ENCODE measurements at places on chromosomes 2 and 18. TPM values are rescaled to one million over a fixed set of nuclear protein-coding genes. Genes with fewer than 3 reads are reported as not detected.

- H3K27ac ChIP-seq, result no peak overlapping the region
- DNase-seq, result no peak
- H3K4me3 ChIP-seq, result no peak overlapping the region
- no peaks in the 10 kb centered on the region for H3K27me3 ChIP-seq
Observed at GRCh38 chr18:26992926-26993325, 127.4 kb upstream of the AQP4 start.

DNA sequence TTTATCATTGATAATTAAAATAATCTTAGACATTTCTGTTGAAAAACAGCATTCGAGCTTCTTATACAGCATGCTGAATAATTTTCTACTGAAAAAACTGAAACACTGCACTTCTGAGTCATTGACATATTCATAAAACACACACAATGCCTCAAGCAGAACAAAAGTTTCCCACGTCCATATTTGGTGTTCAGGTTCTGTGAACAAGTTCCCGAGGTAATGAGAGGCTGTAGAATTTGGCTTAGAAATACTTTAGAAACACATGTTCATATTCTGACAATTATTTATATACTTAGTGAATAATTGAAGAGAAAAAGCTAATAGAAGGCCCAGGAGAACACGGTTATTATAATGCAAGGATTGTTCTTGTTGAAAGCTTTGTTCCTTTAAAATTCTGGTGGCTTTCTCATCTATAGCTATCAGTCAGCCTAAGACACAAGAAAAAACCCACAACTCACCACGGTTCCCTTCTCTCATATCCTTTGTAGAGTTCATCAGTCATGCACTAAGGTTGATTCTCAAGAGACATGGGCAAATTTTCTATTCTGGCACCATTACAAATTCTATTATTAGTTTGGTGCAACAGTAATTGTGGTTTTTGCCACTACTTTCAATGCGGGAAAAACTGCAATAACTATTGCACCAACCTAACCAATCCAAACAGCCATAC lies 194.4 kb downstream of the TMX3 start:
- peaks cover 2% of the 10 kb centered on the region for H3K4me1 ChIP-seq
- H3K27me3 ChIP-seq, result no peaks in the 10 kb centered on the region
- no peak for DNase-seq
- no peak overlapping the region for H3K4me3 ChIP-seq
- no peaks in the 10 kb centered on the region for H3K36me3 ChIP-seq
- no peak overlapping the region for H3K27ac ChIP-seq

The CRYGD gene
- not detected for total RNA-seq

GRCh38 chr2:18829251-18829902 lies 240.0 kb upstream of the NT5C1B start:
- peak overlapping the region; percentile 57 for H3K27ac ChIP-seq
- DNase-seq, result no peak
- peaks cover 52% of the 10 kb centered on the region for H3K27me3 ChIP-seq
- peaks cover 45% of the 10 kb centered on the region for H3K4me1 ChIP-seq
- H3K4me3 ChIP-seq, result no peak overlapping the region
- no peaks in the 10 kb centered on the region for H3K36me3 ChIP-seq

DNA sequence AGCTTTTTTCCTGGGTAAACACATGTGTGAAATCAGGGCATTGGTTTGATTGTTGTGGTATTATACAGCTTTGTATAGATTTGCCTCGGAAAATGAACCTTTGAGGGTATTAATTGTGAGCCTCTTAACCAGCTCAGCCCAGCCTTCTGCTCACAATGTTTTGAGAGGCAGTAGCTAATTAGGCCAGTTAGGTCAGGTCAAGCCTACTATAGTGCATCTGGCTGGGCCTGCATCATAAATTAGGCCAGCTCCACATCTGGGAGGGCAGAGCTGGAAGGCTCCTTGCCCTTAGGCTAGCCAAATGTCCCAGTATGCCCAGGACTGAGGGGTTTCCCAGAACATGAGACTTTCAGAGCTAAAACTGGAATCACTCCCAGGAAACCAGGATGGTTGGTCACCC lies 43.0 kb downstream of the LRATD1 start:
- peaks cover 13% of the 10 kb centered on the region for H3K27me3 ChIP-seq
- no peak overlapping the region for H3K4me3 ChIP-seq
- DNase-seq, result no peak
- no peak overlapping the region for H3K27ac ChIP-seq

GRCh38 chr2:151027151-151027550 lies 234.5 kb downstream of the RBM43 start:
- no peaks in the 10 kb centered on the region for H3K27me3 ChIP-seq
- no peak for DNase-seq
- peak overlapping the region; percentile 82 for H3K27ac ChIP-seq
- peaks cover 20% of the 10 kb centered on the region for H3K4me1 ChIP-seq

GRCh38 chr2:85248773-85249509 lies 78.8 kb downstream of the TGOLN2 start:
- H3K27me3 ChIP-seq, result no peaks in the 10 kb centered on the region
- no peak for DNase-seq
- no peaks in the 10 kb centered on the region for H3K36me3 ChIP-seq
- H3K4me3 ChIP-seq, result no peak overlapping the region

DNA sequence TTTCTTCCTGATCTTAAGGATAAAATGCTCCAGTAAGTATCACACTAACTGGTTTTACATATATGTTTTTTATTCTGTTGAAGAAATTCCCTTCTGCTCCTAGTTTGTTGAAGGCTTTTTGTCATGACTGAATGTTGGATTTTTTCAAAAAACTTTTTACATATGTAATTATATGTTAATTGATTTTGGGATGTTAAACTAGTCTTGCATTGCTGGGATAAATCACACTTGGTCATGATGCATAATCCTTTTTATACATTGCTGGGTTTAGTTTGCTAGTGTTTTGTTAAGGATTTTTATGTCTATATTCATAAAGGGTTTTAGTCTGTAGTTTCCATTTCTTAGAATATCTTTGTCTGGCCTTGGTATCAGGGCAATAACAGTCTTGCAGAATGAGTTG lies 65.6 kb upstream of the TXNDC2 start:
- peaks cover 28% of the 10 kb centered on the region for H3K36me3 ChIP-seq
- no peaks in the 10 kb centered on the region for H3K27me3 ChIP-seq
- no peak overlapping the region for H3K4me3 ChIP-seq
- H3K27ac ChIP-seq, result no peak overlapping the region

GRCh38 chr2:215441560-215442400 lies 5.9 kb upstream of the FN1 start:
- H3K27me3 ChIP-seq, result peaks cover 14% of the 10 kb centered on the region
- H3K4me3 ChIP-seq, result no peak overlapping the region
- no peak overlapping the region for H3K27ac ChIP-seq
- DNase-seq, result no peak
- no peaks in the 10 kb centered on the region for H3K36me3 ChIP-seq
- H3K4me1 ChIP-seq, result peaks cover 18% of the 10 kb centered on the region

DNA sequence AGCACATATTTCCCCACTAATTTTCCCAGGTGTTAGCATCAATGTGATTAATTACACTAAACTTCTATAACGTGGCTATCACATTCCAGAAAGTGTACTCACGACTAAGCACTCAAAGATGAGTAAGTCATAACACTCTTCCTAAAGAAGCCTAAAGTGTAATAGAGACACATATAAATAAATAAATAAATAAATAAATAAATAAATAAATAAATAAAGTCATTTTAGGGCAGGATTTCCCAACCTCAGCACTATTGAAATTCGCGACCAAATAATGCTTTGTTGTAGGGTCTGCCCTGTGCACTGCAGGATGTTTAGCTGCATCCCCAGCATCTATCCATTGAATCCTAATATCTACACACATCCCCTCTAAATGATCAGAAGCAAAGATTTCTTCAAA lies 390.9 kb downstream of the CDH7 start:
- DNase-seq, result no peak
- H3K27ac ChIP-seq, result no peak overlapping the region
- no peak overlapping the region for H3K4me3 ChIP-seq
- H3K27me3 ChIP-seq, result no peaks in the 10 kb centered on the region
- H3K36me3 ChIP-seq, result no peaks in the 10 kb centered on the region

- peaks cover 10% of the 10 kb centered on the region for H3K4me1 ChIP-seq
- H3K36me3 ChIP-seq, result peaks cover 11% of the 10 kb centered on the region
Observed at GRCh38 chr2:33380001-33380609, 96.3 kb upstream of the RASGRP3 start.

GRCh38 chr2:213733893-213734292 lies 449.6 kb downstream of the SPAG16 start:
- no peaks in the 10 kb centered on the region for H3K4me1 ChIP-seq
- no peaks in the 10 kb centered on the region for H3K36me3 ChIP-seq
- no peaks in the 10 kb centered on the region for H3K27me3 ChIP-seq
- H3K27ac ChIP-seq, result no peak overlapping the region
- DNase-seq, result no peak
- no peak overlapping the region for H3K4me3 ChIP-seq

- peaks cover 23% of the 10 kb centered on the region for H3K4me1 ChIP-seq
- H3K4me3 ChIP-seq, result peak overlapping the region; percentile 12
- H3K36me3 ChIP-seq, result no peaks in the 10 kb centered on the region
Observed at GRCh38 chr2:121075641-121076497, 209.1 kb downstream of the TFCP2L1 start.

The RESP18 gene
- total RNA-seq, result not detected

The IL37 gene
- not detected for total RNA-seq

The COQ10B gene
- 14.6 TPM for total RNA-seq

GRCh38 chr2:143124445-143124844 lies 4.8 kb upstream of the ARHGAP15 start:
- DNase-seq, result no peak
- no peak overlapping the region for H3K27ac ChIP-seq
- H3K27me3 ChIP-seq, result peaks cover 9% of the 10 kb centered on the region
- peaks cover 13% of the 10 kb centered on the region for H3K4me1 ChIP-seq
- no peaks in the 10 kb centered on the region for H3K36me3 ChIP-seq
- H3K4me3 ChIP-seq, result no peak overlapping the region

- H3K4me3 ChIP-seq, result no peak overlapping the region
- H3K36me3 ChIP-seq, result peaks cover 2% of the 10 kb centered on the region
- peaks cover 23% of the 10 kb centered on the region for H3K4me1 ChIP-seq
- H3K27ac ChIP-seq, result peak overlapping the region; percentile 54
Observed at GRCh38 chr2:236675051-236675450, 105.4 kb downstream of the ACKR3 start.

DNA sequence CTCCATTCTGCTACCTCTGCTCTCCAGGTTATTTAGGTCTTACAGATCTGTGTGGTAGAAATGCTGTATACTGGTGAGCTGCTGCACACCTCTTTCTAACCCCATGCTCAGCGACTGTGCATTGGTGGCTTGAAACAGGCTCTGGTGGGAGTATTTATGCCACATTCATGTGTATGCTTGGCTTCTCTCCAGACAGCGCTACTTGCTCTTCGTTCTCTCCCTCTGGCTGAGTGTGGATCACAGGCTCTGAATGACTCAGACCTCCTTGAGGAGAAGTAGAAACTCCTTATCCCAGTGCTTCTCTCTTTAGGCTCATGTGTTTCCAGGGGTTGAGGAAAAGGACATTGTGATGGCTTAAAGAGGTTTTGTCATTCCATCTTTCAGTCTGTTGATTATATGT lies 54.9 kb downstream of the FHOD3 start:
- no peak overlapping the region for H3K4me3 ChIP-seq
- no peaks in the 10 kb centered on the region for H3K27me3 ChIP-seq
- H3K4me1 ChIP-seq, result peaks cover 6% of the 10 kb centered on the region
- DNase-seq, result no peak
- H3K27ac ChIP-seq, result no peak overlapping the region

The GALNT13 gene
- total RNA-seq, result 18.4 TPM

GRCh38 chr2:237361194-237362004 lies 52.6 kb downstream of the COL6A3 start:
- H3K27ac ChIP-seq, result no peak overlapping the region
- no peak overlapping the region for H3K4me3 ChIP-seq
- peaks cover 10% of the 10 kb centered on the region for H3K36me3 ChIP-seq
- peaks cover 4% of the 10 kb centered on the region for H3K4me1 ChIP-seq
- DNase-seq, result no peak

DNA sequence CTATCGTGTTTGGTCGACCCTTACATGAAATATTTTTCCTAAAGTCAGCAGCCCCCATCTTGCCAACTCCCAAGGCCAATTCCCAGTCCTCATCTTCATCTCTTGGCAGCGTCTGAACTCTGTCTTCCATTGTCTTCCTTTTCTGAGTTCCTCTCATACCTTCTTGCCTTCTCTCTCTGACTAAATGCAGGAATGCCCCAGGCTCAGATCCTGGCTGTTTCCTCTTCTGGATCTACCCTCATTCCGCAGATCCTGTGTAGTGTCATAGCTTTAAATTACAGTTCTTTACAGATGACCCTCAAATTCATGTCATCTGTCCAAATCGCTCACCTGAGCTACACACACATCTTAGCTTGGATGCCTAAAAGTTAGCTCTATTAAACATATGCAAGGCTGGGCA lies 94.7 kb downstream of the MMADHC start:
- DNase-seq, result no peak
- H3K36me3 ChIP-seq, result peaks cover 1% of the 10 kb centered on the region
- no peak overlapping the region for H3K4me3 ChIP-seq
- no peaks in the 10 kb centered on the region for H3K27me3 ChIP-seq
- peaks cover 22% of the 10 kb centered on the region for H3K4me1 ChIP-seq

DNA sequence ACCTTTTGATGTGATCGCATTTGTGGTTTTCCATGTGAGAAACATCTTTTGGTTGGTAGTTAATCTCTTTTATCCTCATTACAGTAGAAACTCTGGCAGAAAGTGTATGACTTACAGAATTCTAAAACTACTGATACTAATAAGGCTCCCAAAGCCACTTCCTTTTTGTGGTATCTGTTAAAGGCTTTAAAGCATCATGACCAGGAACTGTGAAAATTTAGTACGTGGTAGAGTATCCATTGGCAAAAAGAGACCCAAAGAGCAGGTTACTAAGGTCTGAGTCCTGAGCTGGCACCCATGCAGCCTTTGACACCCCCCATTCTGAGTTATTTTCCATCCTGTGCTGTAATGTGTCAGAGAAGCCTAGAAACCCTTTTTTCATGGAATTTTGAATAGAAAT lies 94.5 kb downstream of the DPP4 start:
- no peak overlapping the region for H3K4me3 ChIP-seq
- DNase-seq, result no peak
- H3K36me3 ChIP-seq, result no peaks in the 10 kb centered on the region
- no peaks in the 10 kb centered on the region for H3K4me1 ChIP-seq
- peaks cover 7% of the 10 kb centered on the region for H3K27me3 ChIP-seq

- no peaks in the 10 kb centered on the region for H3K36me3 ChIP-seq
- no peak for DNase-seq
- no peaks in the 10 kb centered on the region for H3K27me3 ChIP-seq
- no peak overlapping the region for H3K27ac ChIP-seq
- no peak overlapping the region for H3K4me3 ChIP-seq
Observed at GRCh38 chr2:195594248-195594647, 62.8 kb upstream of the SLC39A10 start.

DNA sequence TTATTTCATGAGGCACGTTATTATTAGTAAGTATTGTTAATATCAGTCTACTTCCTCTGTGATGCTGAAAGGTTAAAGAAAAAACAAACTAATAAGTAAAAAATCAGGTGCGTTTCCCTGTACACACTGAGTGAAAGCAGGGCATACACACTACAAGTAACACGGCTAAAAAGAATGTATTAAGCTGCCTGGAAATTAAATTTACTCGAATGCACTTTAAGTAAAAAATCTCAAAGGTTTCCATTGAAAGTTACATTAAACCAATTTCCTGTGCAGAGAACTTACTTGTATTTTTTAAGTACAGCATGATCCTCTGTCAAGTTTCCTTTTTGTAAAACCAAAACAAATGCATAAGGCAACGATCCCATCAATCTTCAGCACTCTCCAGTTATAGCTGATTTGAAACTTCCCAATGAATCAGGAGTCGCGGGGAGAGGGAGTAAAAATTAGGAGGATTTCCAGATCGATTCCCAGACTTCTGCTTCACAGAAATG lies 633 bp downstream of the BCL2 start:
- peaks cover 36% of the 10 kb centered on the region for H3K4me1 ChIP-seq
- H3K36me3 ChIP-seq, result no peaks in the 10 kb centered on the region
- peaks cover 26% of the 10 kb centered on the region for H3K27me3 ChIP-seq
- peak overlapping the region; percentile 64 for H3K27ac ChIP-seq
- peak overlapping the region; percentile 95 for H3K4me3 ChIP-seq
- DNase-seq, result no peak

All from mesothelial cell of epicardium (in vitro differentiated cells).